Activated T-helper 1 cell treated with anti-CD3 and anti-CD28 coated beads, Interleukin-2, amount 50 U/mL, for 16 hours (primary cell): ENCODE measurements at places on chromosomes 2 and 18.

- no peak for DNase-seq
These were observed 52.6 kb downstream of the TACR1 start for GRCh38 chr2:75146606-75147332.

DNA sequence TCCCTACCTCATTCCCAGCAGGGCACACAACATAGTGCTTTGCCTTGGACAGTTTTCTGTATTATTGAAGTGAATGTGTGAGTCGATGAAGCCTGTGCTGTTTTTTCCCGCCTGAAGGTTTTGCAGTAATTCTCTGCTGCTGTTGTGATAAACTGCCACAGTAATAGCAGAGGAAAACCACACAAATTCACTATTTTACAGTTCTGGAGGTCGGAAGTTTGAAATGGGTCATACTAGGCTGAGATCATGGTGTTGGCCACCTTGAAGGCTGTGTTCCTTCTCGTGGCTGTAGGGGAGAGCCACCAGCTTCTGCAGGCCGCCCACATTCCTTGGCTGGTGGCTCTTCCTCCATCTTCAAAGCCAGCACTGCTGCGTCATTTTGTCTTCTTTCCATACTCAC, 678 bp upstream of the SLC16A14 start:
- no peak for DNase-seq

DNA sequence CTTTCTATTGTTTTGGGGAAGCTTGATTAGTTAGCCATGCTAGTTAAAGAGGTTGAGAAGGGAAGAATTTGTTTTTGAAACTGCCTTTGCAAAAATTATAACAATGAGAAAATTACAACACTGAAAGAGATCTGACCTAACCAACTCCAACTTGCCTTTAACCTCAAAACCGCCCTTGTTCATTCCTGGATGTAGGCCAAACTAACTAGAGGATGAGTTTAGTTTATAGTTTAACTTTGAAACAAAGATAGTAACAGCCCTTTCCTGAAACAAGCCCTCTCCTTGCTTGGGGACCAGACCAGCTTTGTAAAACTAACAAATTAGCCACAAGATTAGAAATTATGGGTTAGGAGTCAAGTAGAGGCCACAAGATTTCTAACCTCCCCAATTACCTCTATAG, 713.9 kb downstream of the CPS1 start:
- no peak for DNase-seq

- no peak for DNase-seq
These were observed 573 bp downstream of the STAM2 start for GRCh38 chr2:152175012-152175367.

DNA sequence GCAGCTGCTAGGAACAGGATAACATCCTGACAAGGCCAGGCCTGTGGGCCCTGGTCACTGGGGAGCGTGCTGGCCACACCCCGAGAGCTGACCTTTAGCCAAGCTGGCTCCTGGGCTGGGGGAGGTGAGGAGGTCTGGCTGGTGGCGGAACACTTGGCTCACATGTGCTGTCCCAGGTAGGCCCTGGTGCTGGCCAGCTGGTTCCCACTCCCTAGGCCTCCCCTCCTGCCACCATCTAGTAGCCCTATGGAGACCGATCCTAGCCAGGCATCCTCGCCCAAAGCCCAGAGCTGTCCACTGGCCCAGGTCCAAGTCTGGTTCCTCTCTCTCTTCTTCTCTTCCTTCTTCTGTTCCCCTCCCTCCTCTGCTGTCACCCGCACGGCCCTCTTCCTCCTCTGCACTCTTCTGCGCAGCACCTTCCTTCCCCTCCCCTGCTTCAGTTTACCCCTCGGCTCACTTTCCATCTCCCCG, 52.4 kb downstream of the TNS1 start:
- DNase-seq = no peak

DNA sequence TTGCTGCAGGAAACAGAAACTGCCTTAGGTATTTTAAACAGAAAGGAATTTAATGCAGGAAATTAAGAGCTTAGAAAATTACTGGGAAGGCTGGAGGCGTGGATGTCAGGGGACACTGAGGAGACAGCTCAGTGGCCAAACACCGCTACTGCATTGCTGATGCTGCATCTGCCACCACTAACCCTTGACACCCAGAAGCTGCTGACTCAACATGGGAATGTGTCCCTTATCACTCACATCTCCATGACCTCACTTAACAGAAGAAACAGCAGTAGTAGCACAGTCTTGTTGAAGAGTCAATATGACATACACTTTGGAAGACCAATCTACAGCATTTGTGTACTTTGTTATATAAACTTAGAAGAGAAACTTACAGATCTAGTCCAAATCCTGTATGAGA, 906.1 kb downstream of the SLC4A3 start:
- DNase-seq = no peak
